AG08395 (cell line): ENCODE measurements at places on chromosomes 5 and 9.

- DNase-seq = no peak
These were observed 71.2 kb upstream of the TAF1L start for GRCh38 chr9:32706725-32707100.

DNA sequence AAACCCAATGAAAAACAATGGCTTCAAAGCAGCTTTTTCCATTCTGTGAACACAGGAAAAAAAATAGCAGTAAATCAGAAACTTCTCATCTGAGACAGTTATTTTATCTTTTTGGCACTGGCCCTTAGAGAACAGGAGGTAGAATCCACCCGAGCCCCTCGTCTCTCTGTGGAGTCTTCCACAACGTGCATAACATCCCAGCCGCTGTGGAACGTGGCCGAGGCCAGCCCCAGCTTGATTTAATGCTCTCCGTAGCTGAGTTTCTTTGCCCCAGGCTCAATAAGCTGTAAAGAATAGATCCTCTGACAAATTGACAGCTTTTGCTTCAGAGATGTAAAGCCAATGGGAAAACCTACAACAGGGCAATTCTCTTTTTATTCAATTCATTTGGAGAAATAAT is 107.9 kb upstream of the DAP start:
- DNase-seq = no peak

- no peak for DNase-seq
These were observed 2023.6 kb upstream of the CDH6 start for GRCh38 chr5:29169886-29170285.

DNA sequence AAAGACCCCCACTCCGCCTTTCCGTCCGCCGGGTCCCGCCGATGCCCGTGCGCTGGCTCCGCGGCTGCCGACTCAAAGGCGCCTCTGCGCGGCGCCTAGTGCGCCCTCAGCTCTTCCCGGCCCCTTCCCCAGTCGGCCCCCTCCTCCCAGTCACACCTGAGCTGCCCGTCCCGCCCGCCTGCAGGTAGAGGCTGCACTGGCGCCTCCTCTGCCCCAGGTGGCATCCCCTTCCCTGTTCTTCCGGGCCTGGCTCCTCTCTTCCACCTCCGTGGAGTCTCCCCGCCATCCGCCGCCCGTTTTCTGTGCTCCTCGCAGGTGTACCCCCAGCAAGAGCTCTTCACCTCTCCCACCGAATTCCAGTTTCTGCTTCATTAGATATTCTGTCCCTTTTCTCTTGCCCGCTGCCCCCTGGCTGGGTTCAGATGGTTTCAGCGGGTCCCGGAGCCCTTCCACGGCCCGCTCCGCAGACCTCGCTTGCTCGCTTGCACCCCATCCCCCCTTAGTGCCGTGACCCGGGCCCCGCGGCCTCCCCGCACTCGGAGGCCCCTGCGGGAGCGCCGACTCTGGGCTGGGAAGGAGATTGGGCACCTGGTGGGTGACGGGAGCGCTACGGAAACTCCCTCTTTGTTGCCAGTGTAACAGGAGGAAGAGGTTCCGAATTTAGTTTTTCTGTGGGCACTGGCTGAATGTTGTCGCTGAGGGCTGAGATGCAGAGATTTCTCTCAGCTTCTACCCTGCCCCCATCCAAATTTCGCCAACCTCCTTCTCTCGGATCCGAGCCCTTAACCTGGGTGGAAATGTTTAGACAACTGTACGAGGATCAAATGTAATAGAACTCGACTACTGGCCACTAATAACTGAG is 809 bp downstream of the SLC44A1 start:
- DNase-seq = no peak

GRCh38 chr9:91426123-91426745 is 2.6 kb upstream of the NFIL3 start:
- DNase-seq = no peak

DNA sequence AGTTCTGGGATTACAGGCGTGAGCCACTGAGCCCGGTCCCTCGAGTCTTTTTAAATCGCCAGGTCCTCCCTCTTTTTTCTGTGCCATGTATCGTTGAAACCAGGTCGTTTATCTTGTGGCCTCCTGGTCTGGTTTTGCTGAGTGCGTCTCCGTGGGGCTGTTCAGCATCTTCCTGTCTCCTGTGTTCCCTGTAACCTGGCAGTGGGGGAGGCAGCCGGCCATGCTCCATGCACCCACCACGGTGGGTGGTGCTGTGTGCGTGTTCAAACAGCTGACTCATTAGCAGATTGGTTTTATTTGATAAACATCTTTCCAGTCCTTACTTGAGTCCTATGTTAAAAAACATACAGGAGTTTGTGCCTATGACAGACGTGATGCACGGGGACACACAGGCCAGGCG is 2.7 kb downstream of the RNU6ATAC start:
- DNase-seq = no peak

DNA sequence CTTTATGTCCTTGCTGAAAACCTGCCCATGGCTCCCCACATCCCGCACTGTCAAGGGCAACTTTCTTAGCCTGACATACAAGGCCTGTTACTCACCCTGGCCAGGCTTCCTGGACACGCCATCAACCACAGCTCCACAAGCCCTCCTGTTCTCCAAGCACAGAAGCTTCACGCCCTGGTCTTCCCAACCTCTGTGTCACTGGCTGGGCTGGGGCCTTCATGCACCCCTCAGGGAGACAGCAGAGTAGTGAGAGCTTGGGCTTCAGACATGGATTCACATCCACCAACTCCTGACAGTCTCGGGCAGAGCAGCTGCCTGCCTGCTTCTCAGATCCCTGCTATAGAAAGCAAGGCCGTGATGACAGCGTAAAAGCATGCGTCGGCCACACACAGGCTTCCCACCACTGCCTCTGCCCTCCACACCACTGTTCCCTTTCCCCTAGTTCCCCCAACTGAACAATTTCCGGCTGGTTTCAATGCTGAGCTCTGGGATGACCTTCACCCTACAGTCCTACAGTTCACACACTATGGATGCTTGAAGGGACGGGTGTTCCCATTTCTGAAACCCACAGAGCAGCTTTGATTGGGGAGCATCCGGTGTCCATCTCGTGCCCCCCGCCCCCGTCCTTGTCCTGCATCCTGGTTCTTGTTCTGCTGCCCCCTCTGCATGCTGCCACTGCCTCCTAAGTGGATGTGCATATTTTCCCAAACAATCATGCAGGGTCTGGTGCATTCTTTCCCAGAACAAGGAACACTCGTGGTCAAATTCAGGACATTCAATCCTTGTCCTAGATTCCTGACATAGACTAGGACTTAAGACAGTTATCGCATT is 33.4 kb upstream of the ADAMTS2 start:
- DNase-seq = peak; percentile 61

DNA sequence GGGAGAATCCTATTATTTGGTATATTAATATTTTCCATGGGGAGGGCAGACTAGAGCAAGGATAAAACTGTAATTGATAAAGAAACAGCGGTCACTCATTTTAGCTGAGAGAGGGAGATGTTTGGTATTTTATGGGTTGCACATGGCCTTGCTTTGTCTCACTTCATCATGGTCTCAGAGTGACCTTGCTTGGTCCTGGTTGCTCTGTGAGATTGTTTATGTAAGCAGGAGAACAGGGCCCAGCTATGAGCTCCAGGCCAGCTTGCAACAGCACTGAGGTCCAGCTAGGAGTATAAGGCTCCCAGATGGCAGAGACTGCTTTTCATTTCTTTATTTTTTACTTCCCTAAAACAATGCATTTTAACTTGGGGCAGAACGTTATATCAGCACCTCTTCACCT is 50.7 kb downstream of the ZNF622 start:
- DNase-seq = no peak

DNA sequence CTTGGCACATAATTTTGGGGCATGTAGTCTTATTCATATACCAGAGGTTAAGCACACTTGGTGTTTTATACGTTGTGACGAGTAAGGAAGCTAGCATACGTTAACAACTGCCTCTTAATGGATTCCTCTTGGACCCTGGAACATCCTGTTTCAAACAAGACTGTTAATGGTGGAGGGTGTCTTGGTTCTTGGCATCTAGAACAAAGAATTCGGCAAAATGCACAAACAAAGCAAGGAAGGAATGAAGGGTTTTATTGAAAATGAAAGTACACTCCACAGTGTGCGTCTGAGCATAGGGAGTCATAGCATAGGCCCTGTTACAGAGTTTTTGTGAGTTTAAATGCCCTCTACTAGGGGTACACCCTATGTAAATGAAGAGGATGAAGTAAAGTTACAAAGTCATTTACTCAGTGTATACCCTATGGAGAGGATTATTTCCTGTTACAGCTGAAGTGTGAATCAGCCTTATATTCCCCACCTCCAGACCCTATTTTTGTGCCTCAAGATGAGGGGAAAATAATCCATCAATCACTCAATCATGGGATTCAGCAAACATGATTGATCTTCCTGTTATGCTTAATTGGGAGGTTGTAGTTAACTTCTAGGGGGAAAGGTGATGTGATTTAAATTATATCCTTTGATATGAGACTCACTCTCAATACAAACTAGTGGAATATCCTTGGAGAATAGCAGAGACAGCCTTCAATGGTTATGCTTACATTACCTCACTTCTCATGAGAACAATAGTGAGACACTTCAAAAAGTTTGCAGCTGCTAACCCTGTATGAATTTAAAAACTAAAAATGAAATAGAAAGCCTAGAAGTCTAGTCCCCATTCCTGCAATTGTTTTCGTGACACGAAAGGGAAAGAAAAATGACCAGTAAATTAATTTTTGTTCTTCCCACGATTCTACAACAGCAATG is 84.9 kb upstream of the MYO10 start:
- no peak for DNase-seq

- no peak for DNase-seq
These were observed 452.8 kb downstream of the ENC1 start for GRCh38 chr5:74187757-74188156.

- peak; percentile 79 for DNase-seq
These were observed 146.2 kb downstream of the GOLPH3 start for GRCh38 chr5:32027717-32028458.

GRCh38 chr9:85713897-85714296 is 27.9 kb downstream of the AGTPBP1 start:
- DNase-seq = no peak

- DNase-seq = no peak
These were observed 229.6 kb downstream of the GLIS3 start for GRCh38 chr9:4070266-4070665.

- DNase-seq = no peak
These were observed 84.3 kb upstream of the MELK start for GRCh38 chr9:36488389-36488756.

GRCh38 chr9:34430843-34431437 is 27.4 kb downstream of the FAM219A start:
- peak; percentile 83 for DNase-seq

GRCh38 chr9:109427886-109428285 is 70.2 kb downstream of the PTPN3 start:
- no peak for DNase-seq

DNA sequence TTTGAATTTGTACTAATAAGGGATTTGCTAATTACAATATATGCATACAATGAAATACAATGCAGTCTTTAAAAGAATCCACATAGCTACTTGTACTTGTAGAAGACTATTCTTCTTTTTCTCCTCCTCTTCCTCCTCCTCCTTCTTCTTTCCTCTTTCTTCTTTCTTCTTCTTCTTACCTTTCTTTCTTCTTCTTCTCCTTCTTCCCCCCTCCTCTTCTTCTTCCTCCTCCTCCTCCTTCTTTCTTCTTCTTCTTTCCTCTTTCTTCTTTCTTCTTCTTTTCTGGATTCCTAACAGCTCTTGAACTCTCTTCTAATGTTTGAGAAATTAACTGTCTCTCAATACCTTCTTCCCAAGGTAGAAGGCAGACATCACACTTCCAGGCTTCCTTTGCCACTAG is 29.3 kb upstream of the FSTL4 start:
- DNase-seq = no peak

GRCh38 chr5:136108180-136108611 is 24.4 kb upstream of the SMAD5 start:
- DNase-seq = no peak

GRCh38 chr5:132651838-132652469 is 6.0 kb upstream of the IL13 start:
- no peak for DNase-seq

GRCh38 chr5:45796959-45797553 is 100.9 kb upstream of the HCN1 start:
- DNase-seq = no peak

GRCh38 chr5:57931807-57932206 is 449.2 kb upstream of the ACTBL2 start:
- no peak for DNase-seq

DNA sequence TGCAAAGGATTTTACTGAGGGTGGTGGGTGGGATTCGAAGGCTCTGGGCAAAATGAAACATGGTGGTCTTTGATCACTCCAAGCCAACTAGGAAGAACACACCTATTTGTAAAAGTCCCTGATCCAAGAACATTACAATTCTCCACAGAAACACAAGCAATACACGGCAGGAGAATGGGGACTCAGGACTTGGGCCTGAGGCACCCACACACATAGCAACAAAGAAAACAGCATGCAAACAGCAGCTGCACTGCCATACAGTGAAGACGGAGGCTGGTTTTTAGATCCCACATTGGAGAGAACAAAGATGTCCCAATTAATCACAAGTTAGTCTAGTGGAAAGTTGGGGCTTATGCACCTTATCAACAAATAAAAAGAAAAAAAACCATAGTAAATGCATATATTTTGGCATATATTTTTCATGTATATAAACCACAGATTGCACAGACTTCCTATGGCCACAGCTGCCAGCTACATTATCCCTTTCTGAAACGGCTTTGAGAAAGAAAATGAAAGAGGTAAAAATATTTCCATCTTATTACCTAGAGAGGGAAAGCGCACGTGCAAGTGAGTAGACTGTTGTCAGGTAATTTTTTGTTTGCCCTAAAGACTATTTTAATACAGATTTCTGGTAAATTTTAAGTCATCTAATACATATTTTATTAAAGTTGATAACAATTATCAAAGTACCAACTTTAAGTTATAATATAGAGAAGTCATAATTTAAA is 410.9 kb downstream of the BNC2 start:
- DNase-seq = no peak

DNA sequence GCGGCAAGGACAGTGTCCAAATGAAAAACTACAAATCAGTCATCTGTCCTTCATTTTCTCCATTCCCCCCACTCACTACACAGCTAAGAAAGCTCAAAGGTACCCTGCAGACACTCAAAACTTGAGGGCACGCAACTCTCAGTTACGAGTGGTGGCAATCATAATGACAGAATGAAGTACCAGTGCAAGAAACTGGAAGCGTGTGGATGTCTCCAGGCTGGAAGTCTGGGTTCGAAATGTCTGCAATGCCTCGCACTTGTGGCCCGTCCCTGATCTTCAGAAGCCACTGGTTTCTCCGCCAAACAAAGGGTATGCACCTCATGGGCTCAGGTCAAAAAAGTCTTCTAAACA is 597 bp upstream of the CENPH start:
- DNase-seq = no peak

- DNase-seq = no peak
These were observed 26.1 kb downstream of the DNAI1 start for GRCh38 chr9:34484678-34485077.

DNA sequence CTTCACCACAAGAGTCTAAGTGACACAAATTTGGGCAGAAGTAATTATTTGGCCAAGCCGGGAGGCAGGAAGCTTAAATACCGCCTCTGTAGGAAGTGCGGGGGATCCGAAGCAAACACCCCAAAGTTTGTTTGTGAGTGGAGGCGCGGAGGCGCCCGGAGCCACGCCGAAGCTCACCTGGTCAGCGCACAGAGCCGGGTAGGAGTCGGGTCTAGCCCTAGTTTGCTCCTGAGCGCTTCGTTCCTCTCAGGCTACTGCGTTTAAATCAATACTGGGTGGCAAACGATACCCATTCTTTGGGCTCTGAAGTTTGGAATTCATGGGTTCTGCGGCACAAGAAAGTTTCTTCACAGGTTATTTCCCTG is 855 bp downstream of the MCC start:
- DNase-seq = peak; percentile 10
